ENCODE measurements at places on chromosomes 5 and 9.

- DNase-seq = peak; percentile 61
These were observed 98.9 kb downstream of the CFAP95 start for GRCh38 chr9:69919461-69920061.

- DNase-seq = no peak
These were observed 7.8 kb downstream of the XRCC4 start for GRCh38 chr5:83085106-83085505.

- no peak for DNase-seq
These were observed 82.5 kb downstream of the PSD2 start for GRCh38 chr5:139878093-139878492.

DNA sequence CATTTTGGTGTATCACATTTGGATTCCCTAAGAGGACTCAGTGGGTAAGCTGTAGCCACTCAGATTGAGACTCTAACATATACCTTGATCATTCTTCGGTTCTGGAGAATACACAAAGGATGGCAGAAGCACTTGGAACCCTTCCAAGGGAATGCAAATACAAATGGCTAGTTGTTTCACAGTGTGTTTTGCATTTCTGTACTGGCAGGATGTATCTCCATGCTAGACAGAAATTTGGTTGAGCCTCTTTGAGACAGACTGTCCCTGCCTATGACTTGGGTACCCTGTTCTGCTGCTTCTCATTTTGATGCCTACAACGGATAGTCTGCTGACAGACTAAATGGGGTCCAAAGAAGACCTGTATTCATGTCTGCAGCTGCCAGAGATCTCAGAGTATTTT lies 273.5 kb downstream of the TMEM38B start:
- DNase-seq = peak; percentile 4

GRCh38 chr5:52448111-52448510 lies 339.6 kb upstream of the ITGA1 start:
- DNase-seq = no peak

- no peak for DNase-seq
These were observed 4.4 kb downstream of the NEURL1B start for GRCh38 chr5:172645271-172646055.

- DNase-seq = no peak
These were observed 98.6 kb upstream of the EQTN start for GRCh38 chr9:27395484-27395921.

DNA sequence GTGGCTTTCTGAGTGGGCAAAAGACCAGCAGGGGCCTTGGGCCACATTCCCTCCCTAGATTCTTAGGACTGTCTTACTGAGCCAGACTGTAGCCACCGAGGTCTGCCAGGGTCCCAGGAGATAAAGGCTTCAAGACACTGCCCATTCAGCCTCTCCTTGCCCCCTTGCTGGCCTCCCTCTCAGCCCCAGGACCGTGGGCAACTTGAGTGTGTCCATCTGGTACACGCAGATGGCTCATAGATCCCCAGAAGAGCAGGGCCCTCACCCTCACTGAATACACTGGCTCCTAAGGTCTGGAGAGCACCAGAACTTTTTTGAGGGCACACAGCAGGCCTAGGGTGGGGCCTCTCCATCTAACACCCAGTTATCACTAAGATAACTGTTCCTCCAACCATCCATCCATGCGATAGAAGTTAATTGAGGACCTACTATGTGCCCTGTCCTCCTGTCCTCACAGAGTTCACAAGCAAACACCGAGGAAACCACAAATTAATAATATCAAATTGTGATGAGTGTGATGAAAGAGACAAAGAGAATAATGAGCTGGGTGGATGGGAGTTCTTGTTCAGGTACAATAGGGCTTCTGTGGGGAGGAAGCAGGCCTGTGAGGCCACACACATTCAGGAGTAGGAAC lies 4.9 kb upstream of the PDGFRB start:
- no peak for DNase-seq

GRCh38 chr9:107577140-107577776 lies 87.7 kb upstream of the KLF4 start:
- DNase-seq = no peak

DNA sequence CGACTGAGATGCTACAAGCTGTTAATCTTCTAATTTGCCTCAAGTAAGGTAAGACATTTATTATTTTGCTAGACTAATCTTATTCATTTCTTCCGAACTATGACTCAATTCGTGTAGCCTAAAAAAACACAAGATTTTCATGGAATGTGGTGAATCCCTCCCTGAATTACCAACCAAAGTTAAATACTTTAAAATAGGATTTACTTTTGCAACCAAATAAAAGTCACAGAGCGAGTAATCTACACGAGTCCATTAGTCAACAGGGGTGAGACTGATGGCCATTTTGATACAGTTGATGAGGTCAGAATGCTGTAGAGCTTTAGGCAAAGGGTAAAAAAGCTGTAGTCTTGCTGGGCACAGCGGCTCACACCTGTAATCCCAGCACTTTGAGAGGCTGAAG lies 13.1 kb upstream of the BNC2 start:
- no peak for DNase-seq

GRCh38 chr9:79080536-79080935 lies 491.2 kb upstream of the TLE4 start:
- no peak for DNase-seq

GRCh38 chr9:110842986-110843385 lies 174.4 kb downstream of the MUSK start:
- DNase-seq = no peak

DNA sequence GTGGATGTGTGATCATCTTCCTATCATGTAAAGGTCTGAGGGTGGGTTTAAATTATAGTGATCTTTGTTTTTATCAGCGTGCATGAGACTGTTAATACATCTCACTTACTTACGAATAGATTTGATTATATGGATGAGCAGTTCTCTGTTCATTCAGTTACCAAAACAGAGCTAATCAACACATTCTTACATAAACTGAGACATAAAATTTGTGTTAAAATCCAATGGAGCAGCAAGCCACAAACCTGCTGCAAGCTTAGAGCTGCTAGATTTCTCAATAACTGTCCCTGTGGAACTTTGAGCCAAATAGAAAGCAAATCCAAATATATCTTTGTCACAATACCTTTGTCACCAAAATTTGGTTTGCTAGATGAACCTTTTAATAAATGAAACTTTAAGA lies 50.1 kb downstream of the NUDT12 start:
- no peak for DNase-seq

DNA sequence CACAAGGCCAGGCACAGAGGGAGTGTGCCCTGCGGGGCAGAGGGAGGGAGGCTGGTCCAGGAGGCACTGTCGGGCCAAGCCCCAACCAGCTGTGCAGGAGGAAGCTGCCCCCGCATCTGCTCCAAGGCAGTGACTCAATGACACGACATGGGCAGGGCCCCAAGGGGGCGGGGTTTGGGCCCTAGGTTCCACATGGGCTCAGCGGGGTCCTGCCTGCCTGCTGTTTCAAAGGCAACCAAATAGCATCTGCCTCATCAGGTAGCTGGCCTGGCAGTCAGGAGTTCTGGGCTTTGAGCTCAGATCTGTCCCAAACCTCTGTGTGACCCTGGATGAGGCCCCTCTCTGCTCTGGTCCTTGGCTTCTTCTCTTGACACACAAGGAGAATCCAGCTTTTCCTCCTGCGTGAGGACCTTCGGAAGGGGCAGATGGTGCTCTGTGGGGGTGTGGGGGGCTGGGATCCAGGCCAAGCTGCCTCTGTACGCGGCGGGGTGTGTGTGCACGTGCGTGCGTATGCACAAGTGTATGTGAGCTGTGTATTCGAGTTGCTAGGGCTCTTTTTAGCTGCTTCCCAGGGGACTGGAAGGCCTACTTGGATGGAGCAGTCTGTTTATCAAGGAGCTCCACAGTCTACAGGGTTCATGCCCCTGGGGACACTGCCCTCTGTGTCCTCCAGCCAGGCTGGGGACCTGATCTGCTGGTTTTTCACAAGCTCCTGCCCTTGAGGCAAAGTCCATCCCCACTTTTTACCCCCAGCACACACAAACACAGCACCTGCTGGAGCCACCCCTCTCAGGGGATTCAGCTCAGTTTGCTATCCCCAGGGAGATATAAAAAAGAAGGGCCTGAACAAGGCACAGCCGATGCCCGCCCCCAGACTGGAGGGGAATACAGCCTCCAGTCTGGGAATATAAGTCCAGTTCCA lies 138.9 kb downstream of the RGS3 start:
- peak; percentile 87 for DNase-seq

GRCh38 chr5:170143710-170144109 lies 38.0 kb downstream of the FOXI1 start:
- DNase-seq = no peak

- no peak for DNase-seq
These were observed 32.3 kb downstream of the SH3GLB2 start for GRCh38 chr9:128995791-128996190.

- no peak for DNase-seq
These were observed 121.4 kb downstream of the DMRT2 start for GRCh38 chr9:1171546-1171945.

DNA sequence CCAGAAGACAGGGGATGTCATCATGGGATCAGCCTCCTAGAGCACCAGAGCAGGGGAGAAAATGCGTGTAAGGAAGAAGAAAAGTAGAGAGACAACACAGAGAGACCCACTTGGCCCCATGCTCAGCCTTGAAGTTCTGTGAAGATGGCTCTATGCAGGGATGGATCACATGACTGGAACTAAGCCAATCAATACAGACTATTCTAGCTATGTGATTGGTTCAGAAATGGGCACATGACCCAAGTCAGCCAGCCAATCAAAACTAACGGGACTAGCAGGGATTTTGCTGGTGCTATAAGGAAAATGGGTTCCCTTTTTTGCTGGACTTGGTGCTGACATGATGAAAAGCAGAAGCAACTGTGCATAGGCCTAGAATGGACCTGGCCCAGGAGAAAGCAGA lies 173.0 kb upstream of the TBC1D2 start:
- DNase-seq = no peak

DNA sequence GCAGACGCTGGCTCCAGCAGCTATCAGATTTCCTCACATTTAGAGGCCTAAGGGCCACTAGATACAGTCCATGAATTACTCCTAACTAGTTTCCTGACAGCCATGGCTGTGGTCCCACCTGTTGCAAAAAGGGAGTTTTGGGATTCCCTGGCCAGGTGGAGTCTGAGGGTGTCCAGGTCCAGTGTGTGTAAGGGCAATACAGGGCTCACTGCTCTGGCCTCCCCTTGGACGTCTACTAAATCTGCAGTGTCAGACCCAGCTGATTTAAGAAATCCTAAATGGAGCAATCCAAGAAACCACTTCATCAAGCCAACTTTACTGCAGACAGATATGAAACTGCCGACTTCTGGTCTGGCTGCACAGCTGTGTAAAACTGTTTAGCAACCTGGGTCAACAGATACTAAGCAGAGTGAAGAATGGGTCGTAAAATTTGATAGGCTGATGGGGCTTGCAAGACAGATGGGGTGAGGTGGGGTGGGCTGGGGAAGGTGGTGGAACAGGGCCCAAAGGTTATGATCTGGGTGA lies 116.4 kb downstream of the GADD45G start:
- DNase-seq = peak; percentile 16

GRCh38 chr9:4833781-4834560 lies 41.2 kb downstream of the RCL1 start:
- no peak for DNase-seq

DNA sequence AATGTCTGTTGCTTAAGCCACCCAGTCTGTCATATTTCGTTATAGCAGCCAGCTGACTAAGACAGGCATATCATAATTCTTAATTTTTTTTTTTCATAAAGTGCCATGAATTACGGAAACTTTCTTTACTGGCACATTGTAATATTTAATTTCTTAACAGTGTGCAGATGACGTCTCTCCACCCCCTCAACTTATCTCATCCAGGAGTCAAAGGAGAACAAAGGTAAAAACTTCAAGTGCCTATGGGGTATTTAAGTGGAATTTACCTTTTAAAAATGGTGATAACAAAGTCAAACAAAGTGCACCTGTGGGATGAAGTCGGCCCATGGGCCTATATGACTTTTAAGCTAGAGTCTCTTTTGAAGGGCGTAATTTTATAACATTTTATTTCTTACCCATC lies 539.4 kb downstream of the CDH9 start:
- DNase-seq = no peak

GRCh38 chr9:107492381-107492970 lies 2.9 kb upstream of the KLF4 start:
- no peak for DNase-seq

GRCh38 chr5:32410630-32411029 lies 33.9 kb downstream of the ZFR start:
- DNase-seq = no peak

DNA sequence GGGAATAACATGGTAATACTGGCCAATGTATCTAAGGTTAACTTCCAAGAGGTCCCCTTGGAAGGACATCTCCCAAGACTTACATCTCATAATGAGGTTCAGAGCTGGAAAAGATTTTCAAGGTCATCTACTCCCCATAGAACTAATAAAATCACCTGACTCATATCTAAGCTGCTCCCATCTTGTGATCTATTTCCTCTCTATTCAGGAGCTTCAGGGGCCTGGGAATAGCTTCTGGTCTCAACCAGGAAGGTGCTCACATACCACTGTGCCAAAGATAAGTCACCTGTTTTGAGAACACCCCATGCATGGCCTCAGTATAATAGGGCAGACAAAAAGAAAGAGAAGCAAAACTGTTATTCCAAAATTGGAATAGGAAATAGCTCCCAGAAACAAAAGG lies 74.2 kb downstream of the OXCT1 start:
- peak; percentile 27 for DNase-seq

- DNase-seq = no peak
These were observed 205.6 kb upstream of the GDNF start for GRCh38 chr5:38045446-38045845.

DNA sequence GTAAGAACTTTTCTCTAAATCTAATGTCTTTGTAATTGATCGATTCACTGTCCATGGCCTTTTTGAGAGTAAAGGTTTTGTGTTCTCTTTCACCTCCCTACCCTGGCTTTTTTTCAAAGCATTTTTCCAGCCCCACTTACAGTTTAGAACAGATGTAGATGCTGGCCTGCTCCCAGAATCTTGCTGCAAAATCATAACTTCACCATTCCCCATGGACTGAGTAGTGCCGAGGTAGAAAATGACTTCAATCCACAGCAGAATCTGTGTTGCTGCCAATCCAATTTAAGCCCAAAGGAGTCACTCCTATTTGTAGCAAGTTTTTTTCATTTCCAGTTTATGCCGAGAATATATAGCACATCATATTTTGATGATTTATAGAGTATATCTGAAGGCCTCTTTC lies 46.5 kb upstream of the CEMIP2 start:
- no peak for DNase-seq

- DNase-seq = no peak
These were observed 486.6 kb downstream of the CCDC171 start for GRCh38 chr9:16039218-16039987.

Measured in NCI-H2081 (cell line).